ENCODE measurements at places on chromosomes 6 and 20.

DNA sequence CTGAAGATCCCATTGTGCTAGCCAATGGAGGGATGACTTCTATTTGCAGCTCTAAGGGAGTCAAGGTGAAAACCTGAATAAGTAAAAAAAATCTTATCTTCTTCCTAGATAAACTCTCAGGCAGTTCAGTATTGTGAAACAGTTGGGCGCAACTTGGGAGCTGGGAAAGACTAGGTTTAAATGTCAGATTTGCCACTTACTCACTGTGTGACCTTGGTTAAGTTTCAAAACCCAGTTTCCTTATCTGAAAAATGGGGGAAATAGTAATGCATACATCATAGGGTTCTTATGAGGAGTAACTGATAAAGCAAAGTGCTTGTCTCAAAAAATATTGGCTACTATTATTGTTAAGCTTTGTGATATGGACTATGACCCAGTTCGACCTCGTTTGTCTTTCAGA, 88.8 kb downstream of the CD83 start:
- no peak for DNase-seq

- DNase-seq = no peak
Measured at GRCh38 chr6:53325785-53326184, 23.0 kb downstream of the ELOVL5 start.

- no peak for DNase-seq
Measured at GRCh38 chr6:140917911-140918310, 1214.8 kb upstream of the GJE1 start.

- DNase-seq = no peak
Measured at GRCh38 chr20:59774204-59774641, 159.2 kb downstream of the SYCP2 start.

DNA sequence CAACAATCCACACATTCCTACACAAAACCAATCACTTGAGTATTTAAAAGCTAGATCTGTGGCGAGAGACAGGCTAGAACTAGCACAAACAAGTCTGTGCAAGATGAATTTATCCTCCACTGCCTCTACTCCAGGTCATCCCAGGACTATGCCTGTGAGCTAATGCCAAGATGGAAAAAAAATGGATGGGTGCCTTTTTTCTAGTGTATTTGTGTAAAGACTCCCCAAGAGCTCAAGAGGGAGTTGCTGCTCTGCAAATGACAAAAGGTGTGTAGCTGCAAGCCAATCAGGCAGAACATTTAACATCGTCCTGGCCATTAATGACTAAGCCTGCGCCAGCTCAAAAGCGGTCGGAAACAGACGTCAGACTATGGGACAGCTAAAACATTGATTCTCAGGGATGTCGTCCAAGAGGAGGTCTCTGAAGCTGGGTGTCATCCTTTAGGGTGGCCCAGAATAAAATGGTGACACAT, 21.9 kb downstream of the ATXN1 start:
- DNase-seq = peak; percentile 29

DNA sequence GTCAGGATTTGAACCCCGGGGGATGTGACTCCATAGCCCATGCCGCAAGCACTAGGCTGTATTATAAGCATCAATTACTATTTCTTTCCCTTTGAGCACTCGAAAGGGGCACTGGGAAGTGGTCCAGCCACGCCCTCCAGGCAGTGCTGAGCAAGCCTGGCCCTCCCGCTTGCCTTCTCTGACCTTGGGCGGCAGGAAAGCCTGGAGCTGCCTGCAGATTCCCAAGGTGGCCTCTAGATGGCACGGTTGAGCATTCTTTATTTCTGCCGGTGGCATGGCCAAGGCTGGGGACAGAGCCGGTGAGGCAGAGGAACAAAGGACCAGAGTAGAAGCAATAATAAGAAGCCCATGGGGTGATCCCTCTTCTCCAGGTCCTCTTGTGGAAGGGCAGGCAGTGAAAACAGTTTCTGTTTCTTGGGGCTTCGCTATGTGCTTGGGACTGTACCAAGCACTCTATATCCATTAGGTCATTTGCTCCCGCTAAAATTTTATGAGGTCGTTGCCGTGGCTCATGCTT, 32.0 kb downstream of the ARHGAP40 start:
- peak; percentile 71 for DNase-seq

- no peak for DNase-seq
Measured at GRCh38 chr6:137150072-137150471, 23.4 kb downstream of the IL22RA2 start.

GRCh38 chr6:21633511-21634109, 40.1 kb downstream of the SOX4 start:
- DNase-seq = no peak

DNA sequence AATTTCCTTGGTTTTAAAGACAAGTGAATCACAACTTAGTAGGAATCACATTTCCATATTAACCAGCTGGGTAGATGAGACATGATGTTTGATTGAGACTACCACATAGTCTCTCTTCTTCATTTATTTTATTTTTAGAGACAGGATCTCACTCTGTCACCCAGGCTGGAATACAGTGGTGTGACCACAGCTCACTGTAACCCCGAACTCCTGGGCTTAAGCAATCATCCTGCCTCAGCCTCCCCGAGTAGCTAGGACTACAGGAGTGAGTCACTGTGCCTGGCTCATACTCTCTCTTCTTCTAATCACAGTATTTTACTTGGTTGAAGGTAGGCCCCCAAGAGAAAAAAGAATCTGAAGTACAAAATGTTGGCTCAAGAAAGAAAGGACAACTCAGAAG, 80.2 kb upstream of the ASF1A start:
- no peak for DNase-seq

DNA sequence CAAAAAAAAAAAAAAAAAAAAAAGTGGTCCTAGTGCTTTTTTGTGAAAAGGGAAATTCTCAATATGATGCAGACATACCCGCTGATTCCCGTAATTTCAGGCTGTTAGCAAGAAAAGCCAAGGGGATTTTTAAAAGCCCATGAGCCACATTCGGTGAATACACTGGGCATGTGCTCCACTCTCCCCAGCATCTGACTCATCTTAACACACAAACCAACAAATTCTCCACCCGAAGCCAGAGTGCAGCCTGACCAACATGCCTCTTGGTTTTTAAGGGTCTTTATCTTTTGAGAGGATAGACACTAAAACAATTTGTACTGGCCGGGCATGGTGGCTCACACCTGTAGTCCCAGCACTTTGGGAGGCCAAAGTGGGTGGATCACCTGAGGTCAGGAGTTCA, 45.5 kb upstream of the CD83 start:
- no peak for DNase-seq

- no peak for DNase-seq
Measured at GRCh38 chr6:170004585-170005210, 253.3 kb downstream of the ERMARD start.

GRCh38 chr6:157763129-157763903, 59.7 kb upstream of the SNX9 start:
- peak; percentile 88 for DNase-seq

DNA sequence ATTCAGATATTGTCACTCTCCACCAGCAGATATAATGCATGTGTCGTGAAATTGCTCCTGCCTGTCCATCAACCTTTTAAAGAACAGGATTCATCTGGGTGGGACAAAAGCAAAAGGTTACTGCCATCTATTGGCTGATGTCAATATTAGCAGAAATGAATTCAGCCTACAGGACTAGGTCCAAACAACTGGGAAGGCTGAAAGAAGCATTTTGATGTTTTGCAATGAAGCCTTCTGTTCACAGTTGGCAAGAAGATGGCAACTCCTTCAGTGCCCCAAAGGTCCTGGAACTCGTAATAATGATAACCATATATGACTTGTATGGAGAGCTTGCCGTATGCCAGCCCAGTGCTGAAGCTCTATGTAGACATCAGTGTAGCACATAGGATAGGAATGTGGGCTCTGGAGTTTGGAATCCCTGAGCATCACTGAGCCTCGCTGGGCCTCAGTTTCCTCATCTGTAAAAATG, 7.5 kb downstream of the BCAS1 start:
- peak; percentile 70 for DNase-seq

- peak; percentile 99 for DNase-seq
Measured at GRCh38 chr20:371755-372542, 8.6 kb upstream of the TRIB3 start.

DNA sequence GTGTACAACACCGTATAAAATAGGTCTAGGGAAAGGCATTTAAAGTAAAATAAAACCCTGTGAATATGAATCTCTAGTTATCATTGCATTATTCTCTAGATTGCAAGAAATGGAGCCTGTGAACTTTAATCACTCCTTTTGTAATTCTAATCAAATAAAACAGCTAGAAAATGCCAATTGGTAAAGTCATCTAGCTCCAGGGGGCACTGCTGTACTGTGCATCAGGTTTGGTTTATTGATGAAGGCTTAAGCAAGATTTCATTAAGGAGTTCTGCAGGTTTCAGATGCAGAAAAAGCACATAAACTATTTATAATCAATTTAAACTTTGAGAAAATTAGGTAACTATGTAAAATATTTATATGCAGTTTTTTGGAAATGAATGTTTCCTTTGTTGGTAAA, 645.0 kb downstream of the PHF3 start:
- peak; percentile 21 for DNase-seq

DNA sequence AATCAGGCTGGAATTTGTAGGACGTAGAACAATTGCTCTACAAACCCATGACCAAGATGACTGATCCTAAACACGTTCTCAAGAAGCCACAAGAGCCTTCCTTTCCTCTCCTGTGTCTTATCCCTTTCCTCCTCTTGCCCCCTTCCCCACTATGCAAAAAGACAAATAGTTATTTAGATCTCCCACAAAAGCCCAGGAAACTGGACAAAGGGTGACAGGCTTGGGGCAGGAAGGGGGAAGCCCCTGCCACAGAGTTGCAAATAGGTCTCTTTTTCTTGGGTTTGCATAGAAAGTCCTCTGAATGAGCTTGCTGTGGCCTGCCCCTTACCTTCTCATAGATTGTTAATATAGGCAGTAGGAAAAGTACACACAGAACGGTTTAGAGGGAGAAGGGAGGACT, 377.1 kb upstream of the BTBD3 start:
- DNase-seq = no peak

DNA sequence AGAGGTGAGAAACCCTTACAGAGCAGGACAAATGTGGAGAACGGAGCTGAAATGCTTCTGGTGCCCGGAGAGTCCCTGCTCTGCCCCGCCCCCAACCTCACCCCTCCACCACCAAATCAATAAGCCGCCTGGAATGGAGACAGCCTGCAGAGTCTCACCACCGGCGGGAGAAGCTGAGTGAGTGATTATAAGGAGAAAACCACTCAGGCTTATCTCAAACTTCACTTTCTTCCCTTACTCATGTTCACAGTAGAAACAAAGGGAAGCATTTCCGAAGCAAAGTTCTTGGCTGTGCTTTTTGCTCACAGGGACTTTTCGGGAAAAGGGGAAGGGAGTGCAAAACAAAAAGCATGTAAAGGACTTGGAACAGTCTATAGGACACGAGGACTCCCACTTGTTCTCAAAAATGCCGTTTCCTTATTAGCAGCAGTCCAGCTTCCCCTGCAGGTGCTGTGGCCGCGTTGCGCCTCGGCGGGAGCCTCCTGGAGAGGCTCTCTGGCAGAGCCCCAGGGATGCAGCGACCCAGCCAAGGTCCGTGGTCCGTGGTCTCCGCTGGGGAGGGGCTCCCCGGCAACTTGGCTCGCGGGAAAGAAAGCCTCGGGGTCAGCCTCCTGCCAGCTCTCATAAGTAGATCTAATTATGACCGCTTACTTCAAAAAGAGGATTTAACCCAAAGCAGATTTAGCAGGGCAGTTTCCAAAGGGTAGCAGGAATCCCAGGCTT, 64.8 kb upstream of the TMEM30A start:
- DNase-seq = no peak

DNA sequence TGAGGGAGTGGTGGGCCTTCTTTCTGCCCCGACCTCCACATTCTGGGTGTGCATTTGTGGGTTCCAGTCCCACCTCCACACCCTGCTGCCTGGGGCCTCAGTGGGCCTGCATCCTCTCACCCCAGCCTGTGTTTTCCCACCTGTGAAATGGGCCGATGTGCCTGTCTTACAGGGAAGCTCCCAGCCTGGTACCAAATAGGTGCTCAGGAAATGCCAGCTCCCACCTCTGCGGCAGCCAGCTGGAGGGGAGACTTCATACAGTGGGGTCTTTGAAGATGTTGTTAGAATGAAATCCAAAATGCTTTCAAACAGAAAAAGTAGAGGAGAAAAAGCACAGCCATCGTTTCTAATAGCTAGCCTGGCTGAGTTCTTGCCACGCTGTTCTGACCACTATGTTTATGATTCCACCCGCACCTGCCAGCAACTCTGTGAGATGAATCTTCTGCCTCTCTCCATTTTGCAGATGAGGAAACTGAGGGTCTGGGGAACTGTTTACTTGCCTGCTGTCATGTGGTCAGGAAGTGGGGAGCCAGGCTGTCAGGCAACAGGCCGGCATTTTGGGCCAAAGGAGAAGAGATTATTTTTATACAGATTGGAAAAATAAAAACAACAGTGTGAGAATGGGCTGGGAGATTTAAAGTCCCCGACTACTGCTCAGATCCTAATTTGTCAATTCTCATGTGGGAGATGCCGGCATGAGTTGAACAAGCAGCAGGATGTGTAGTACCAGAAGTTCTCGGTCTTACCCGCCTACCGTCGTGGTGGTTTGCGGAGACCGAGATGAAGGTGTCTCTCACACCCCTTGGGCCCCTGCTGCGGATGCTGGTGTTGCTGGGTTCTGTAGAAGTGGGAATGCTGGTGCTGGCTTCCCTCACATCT, 4.6 kb downstream of the TMEM181 start:
- DNase-seq = no peak

DNA sequence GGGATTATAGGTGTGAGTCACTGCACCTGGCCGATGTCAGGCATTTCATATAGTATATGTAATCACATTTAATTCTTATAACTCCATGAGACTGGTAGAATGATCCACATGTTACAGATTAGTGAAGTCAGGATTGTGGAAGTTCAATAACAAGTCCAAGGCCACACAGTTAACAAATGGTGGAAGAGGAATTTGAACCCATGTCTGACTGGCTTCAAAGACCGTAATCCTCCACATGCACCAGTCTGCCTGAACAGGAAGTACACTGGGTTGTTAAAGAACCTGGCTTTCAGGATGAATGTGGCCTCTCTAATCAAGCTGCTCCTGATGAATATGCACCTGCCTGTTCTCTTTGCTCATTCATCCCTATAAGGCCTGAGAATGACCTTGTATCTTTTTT, 122.0 kb upstream of the HDAC2 start:
- DNase-seq = peak; percentile 45

GRCh38 chr6:149134511-149134933, 183.0 kb upstream of the TAB2 start:
- no peak for DNase-seq

- no peak for DNase-seq
Measured at GRCh38 chr6:149013586-149014344, 266.9 kb downstream of the UST start.
